ENCODE measurements at places on chromosomes 7 and 10. TPM values are rescaled to one million over a fixed set of nuclear protein-coding genes. Genes with fewer than 3 reads are reported as not detected.

Gene TMEM213
- not detected for total RNA-seq

Gene TMEM176B
- total RNA-seq, result 0.25 TPM

Gene ZPBP
- total RNA-seq, result not detected

Gene CAV1
- total RNA-seq, result 1.9 TPM

Gene ODAD2
- not detected for total RNA-seq

Gene TLX1
- not detected for total RNA-seq

Gene A1CF
- total RNA-seq, result not detected

Gene AUTS2
- total RNA-seq, result 37.4 TPM

Gene CRTAC1
- total RNA-seq, result not detected

Gene GJD4
- not detected for total RNA-seq

Gene TAS2R5
- total RNA-seq, result 3.6 TPM

Gene ELMO1
- 177 TPM for total RNA-seq

Gene SMURF1
- 27.1 TPM for total RNA-seq

Gene TLL2
- 0.47 TPM for total RNA-seq

Gene SLC29A4
- 0.24 TPM for total RNA-seq

Gene OPALIN
- not detected for total RNA-seq

Gene TCAF2
- total RNA-seq, result 16.0 TPM

Gene MINDY4
- 1.1 TPM for total RNA-seq

Gene EXOC4
- 132 TPM for total RNA-seq

Gene ARHGAP19
- total RNA-seq, result 21.7 TPM

Gene MYOZ1
- not detected for total RNA-seq

Gene PHYHIPL
- total RNA-seq, result not detected

Gene TMEM273
- 36.0 TPM for total RNA-seq

Gene EMX2
- total RNA-seq, result not detected

Gene GBX1
- total RNA-seq, result not detected

Gene PRPS1L1
- total RNA-seq, result not detected

Gene STK17A
- total RNA-seq, result 115 TPM

Gene ATRNL1
- total RNA-seq, result 1.7 TPM

Gene SHTN1
- not detected for total RNA-seq

Gene ACBD7
- total RNA-seq, result 1.3 TPM

Gene MRLN
- total RNA-seq, result not detected

Gene ZC3HAV1L
- 1.8 TPM for total RNA-seq

Gene GPR15LG
- not detected for total RNA-seq

Gene ADD3
- total RNA-seq, result 156 TPM

Gene ZC3HAV1
- 101 TPM for total RNA-seq

Measured in B cell (primary cell).